GM20000 (cell line): ENCODE measurements at places on chromosomes 12 and 14.
A peak's percentile ranks its signal among the peaks of the same experiment; 100 is the strongest.

- DNase-seq, result no peak
Observed at GRCh38 chr12:65510007-65510406, 231.5 kb downstream of the MSRB3 start.

- no peak for DNase-seq
Observed at GRCh38 chr14:21902561-21903181, 229.1 kb upstream of the OR4E1 start.

- no peak for DNase-seq
Observed at GRCh38 chr12:98007963-98008362, 507.4 kb upstream of the TMPO start.

GRCh38 chr12:19783547-19784444, 344.5 kb downstream of the AEBP2 start:
- DNase-seq, result no peak

DNA sequence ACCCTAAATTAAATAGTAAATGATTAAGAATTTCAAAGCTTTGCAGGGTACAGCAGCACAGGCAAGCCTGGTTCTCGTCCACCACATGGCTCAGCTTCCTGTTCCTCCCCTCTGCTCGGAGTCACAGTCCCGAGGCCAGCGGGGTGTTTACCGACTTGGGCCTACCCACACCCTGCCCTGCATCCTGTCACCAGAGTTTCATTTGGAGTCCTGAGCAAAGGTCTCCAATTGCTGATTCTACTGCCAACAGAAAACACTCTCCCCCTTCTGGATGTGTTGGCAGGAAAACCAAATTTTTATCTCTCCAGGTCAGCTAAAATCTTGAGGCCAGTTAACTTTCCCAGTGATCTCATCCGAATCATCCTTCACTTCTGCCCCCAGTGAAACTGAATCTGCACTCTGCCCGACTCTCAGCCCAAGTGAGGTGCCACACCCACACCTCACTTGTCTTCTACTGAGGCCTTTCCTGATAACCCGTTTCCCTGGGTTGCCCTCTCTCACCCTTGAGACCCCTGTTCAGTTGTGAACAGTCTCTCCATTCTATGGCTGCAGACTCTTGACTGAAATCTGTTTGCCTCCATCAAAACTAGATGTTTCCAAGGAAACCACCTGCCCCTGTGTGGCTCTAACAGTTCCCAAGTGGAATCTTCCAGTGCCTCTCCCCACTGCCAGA, 71.2 kb downstream of the VCPKMT start:
- peak; percentile 69 for DNase-seq

DNA sequence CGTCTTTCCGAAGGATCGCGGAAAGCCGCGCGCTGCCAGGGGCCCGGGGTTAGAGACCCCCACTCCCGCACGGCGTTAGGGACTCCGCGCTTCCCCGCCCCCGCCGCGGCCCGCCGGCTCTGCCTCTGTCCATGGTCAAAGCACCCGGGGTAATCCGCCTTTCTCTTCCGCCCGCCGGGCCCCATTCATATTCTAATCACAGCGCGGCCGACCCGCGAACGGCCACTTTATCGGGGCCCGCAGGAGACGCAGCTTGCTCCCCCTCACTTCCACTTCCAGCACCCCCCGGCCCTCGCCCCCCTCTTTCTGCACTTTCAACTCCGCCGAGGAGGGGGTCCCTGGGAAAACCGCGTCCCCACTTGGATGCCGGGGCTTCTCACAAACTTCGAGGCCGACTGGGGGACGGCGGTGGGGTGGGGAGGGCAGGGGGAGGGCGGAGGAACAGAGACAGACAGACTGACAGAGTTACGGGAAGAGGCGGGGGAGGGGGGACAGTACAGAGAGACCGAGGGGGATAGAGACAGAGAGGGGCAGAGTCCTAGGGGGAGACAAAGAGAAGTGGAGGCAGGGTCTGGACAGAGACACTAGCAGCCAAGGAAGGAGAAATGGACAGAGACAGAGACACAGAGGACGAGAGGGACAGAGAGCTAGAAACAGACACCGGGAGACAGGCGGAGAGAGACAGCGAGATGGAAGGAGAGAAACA, 1.1 kb upstream of the RFX4 start:
- peak; percentile 34 for DNase-seq

GRCh38 chr12:110165540-110166159, 41.5 kb downstream of the IFT81 start:
- peak; percentile 42 for DNase-seq

GRCh38 chr14:95776798-95777534, 63.0 kb upstream of the TCL1A start:
- no peak for DNase-seq

- no peak for DNase-seq
Observed at GRCh38 chr12:2412305-2412643, 359.5 kb downstream of the CACNA1C start.

GRCh38 chr14:63671987-63672386, 30.3 kb upstream of the WDR89 start:
- DNase-seq, result no peak

GRCh38 chr14:51507906-51508511, 143.7 kb upstream of the FRMD6 start:
- DNase-seq, result no peak

DNA sequence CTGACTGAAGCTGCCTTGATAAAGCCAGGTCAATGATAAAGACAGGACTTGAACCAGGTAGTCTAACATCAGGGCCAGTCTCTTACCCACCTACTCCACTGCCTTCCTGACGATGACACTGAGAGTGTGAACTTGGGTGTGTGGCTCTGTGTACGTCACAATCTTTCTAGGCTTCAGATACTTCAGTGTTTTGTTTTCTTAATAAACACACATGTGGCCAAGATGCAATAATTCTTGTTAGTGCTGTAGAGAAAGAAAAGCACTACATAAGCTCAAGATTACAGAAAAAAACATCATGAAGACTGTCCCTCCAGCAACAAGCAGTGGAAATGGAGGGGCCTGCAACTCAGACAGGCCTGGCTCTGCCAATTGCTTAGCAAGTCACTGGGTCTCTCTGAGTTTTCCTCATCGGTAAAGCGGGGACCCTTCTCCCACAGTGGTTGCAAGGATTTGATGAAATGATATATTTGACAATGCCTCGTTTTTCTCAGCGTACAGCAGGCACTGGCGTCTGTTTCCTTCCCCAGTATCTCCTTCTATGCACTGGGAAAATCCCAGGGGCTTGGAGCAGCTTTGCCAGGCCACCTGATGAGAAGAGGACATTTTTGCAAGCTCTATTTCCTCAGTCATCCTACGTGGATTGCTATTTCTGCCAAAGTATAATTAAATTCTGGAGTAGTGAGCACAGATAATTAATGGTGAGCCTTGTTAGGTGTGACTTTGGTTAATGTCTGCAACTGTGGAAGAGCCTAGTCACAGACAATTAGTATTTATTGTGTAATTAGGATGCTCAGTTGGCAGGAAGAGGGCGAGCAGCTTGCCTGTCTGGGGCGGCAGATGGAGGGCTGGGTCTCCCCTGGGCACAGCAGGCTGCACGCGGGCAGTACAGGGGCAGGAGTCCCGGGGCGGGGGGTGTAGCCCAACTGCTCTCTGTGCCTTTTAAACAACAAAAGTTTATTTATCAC, 55.8 kb upstream of the CHGA start:
- DNase-seq, result no peak

- DNase-seq, result no peak
Observed at GRCh38 chr12:9380650-9381049, 172.5 kb upstream of the PZP start.

GRCh38 chr14:50531595-50532501, 521 bp downstream of the MAP4K5 start:
- peak; percentile 49 for DNase-seq
